ENCODE measurements at places on chromosomes 3 and 15. TPM values are rescaled to one million over a fixed set of nuclear protein-coding genes. Genes with fewer than 3 reads are reported as not detected.

- DNase-seq = no peak
Observed at GRCh38 chr3:84136425-84136824, 822.4 kb upstream of the CADM2 start.

DNA sequence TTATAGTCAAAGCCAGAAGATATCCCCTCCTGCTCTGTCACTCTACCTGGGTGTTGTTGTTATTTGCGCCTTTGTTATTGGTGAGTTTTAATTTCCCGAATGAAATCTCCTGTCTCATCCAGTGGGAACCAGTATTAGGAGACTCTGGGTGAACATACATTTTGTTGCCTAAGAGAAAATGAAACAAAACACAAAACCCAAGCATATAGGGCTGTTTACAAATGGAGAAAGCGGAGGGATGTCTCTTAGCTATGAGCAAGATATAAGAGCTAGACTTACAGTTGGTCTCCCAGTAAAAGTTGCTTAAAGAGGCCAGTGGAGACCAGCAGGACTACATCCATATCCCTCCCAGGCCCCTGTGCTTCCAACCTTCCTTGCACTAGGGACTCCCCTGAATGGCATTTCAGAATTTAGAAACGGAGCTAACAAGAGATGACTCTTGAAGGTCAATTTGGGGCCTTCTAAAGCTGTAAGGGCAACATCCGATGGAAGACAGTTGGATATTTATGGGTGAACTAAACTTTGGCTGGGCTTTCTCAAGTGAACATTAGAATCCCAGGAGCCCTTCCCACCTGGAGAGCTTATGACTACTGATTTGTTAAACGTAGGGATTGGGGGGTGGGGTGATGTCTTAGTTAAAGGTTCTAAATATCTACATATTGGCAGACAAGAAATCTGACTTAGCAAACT lies 2.7 kb downstream of the EOMES start:
- no peak for DNase-seq

- no peak for DNase-seq
Observed at GRCh38 chr3:64638981-64639481, 48.8 kb downstream of the ADAMTS9 start.

- no peak for DNase-seq
Observed at GRCh38 chr3:66376568-66376967, 124.3 kb downstream of the LRIG1 start.

DNA sequence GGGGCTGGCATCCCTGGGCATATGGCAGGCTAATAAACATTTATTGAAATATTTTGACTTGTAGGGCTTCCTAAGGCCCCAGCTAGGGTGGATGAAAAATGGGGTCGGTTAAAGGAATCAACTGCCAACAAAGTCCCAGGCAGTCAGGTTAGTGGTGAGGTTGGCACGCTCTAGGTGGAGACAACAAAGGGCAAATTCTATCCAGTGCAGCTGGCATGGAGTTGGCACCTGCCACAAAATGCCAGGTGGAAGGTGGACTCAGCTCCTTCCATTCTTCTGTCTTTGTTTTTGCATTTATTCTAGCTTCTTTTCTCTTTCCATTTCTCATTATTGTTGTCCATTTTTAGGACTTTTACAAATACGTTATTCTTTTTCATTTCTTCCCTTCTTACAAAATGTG lies 31.0 kb downstream of the LCMT2 start:
- DNase-seq = no peak

GRCh38 chr15:74038707-74039655 lies 43.4 kb downstream of the GOLGA6A start:
- peak; percentile 66 for DNase-seq

DNA sequence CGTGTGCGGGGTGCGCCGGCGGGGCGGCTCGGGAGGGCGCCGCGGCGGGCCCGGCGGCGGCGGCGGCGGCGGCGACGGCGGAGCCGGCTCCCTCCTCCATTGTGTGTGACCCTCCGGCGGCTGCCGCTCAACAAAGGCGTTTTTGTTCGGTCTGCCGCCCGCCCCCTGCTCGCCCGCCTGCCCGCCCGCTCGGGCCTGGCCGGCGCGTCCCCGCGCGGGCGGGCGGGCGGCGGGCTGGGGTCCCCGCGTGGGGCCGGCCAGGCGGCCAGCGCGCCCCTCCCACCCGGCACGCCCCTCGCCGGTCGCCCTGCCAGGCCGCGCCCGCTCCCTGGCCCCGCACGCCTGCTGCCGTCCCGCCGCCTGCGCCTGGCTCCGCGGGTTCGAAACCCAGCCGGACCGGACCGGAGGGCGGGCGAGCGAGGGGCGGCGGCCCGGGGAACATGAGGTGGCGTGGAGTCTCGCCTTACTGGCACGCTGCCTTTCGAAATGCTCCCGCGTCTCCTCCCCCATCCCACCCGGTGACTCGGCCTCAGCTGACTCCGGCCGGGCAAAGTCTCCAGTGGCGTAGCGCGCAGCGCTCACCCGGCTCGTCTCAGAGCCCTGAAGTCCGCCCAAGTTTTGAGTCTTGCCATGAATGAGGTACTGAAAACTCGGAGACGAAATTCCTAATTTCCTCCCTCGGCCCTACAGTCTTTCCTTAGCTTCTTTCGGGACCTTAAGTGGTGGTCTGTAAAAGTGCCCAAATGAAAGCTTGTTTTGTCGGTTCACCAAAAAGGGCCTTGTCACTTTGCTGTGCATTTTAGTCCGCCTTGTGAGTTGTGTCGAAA lies 588 bp downstream of the MAPK6 start:
- DNase-seq = peak; percentile 94

GRCh38 chr3:98763819-98764418 lies 779 bp downstream of the ST3GAL6 start:
- no peak for DNase-seq

- DNase-seq = no peak
Observed at GRCh38 chr3:178802993-178803693, 266.9 kb downstream of the KCNMB2 start.

- DNase-seq = no peak
Observed at GRCh38 chr3:150082898-150083654, 112.4 kb upstream of the PFN2 start.

DNA sequence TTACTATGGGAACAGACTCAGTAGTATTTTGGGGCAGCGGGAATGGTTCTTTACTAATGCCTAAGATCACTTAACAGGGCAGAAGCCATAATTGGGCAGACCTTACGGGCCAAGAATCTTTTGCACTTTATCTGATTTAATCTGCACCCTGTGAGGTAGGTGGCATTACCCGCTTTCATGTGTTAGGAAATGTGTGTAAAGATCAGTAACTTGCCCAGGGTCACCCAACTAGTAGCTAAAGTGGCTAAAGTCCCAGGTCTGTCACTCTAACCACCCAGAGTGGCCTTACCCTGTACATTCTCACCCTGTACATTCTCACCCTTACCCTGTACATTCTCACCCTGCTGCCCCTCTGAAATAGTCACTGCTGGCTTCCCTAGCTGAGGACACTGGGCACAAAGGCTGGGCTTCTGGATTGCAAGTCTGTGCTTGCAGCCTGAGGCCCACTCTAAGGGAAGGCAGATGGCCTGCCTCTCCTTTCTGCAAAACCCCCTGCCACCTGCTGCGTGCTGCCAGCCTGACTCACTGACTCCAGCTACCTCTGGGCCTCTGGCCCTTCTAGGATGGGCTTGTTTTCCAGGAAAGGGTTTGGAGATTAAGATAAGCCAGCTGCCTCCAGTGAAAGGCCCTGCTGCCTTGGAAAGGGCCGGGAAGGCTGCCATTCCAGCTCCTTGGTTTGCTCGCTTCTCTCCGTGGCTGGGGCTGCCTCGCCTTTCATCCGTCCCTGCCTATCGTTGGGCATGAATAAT lies 37.5 kb upstream of the MYZAP start:
- no peak for DNase-seq

GRCh38 chr15:31280046-31280830 lies 46.4 kb upstream of the KLF13 start:
- DNase-seq = peak; percentile 61

- DNase-seq = no peak
Observed at GRCh38 chr3:158658889-158659288, 13.6 kb downstream of the LXN start.

DNA sequence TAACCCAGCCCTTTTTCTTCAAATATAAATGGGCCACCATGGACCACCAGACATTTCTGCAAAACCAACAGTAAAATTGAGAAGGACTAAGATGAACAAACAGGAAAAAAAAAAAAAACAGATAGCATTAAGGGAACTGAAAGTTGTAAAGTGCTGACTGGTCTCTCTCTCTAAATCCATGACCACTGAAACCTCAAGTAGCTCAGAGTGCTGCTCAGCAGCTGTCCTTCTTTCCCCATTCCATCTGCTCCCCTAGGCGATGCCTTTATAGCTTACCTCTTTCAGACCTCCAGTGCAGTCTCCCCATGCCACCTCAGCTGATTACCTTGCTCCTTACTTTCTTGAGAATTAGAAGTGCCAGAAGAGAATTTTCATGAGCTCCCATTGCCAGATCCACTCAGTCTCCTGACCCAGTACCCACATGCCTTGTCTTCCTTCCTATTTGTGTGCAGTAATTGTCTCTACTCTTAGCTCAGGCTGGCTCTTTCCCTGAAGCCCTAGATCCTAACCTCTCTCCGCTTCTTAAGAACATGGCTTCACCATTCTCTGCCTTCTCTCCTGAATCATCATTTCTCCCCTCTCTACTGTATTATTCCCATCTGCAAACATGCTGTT lies 23.9 kb upstream of the XIRP1 start:
- no peak for DNase-seq

GRCh38 chr3:104005815-104006214 lies 1360.9 kb upstream of the ALCAM start:
- DNase-seq = no peak

- DNase-seq = no peak
Observed at GRCh38 chr3:194579091-194579606, 54.1 kb downstream of the TMEM44 start.

GRCh38 chr15:83207009-83207659 lies 489 bp downstream of the HDGFL3 start:
- peak; percentile 70 for DNase-seq

DNA sequence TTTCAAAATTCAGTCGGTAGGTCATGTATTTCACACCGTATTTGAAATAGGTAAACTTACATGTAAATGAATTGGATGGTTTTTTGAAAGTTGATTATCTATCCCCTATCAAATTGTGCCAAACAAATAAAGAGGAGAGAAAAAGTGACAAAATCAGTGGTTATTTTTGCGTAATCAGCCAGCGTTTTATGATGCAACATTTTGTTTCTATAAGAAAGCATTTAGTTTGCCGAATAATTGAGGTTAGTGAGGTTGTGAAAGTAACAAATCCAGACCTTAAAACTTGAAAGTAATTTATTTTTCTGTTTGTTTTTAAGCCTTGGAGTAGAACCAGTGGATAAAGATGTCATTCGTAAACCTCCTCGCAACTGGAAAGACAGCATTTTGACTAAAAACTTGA lies 29.3 kb downstream of the ASTE1 start:
- DNase-seq = no peak

DNA sequence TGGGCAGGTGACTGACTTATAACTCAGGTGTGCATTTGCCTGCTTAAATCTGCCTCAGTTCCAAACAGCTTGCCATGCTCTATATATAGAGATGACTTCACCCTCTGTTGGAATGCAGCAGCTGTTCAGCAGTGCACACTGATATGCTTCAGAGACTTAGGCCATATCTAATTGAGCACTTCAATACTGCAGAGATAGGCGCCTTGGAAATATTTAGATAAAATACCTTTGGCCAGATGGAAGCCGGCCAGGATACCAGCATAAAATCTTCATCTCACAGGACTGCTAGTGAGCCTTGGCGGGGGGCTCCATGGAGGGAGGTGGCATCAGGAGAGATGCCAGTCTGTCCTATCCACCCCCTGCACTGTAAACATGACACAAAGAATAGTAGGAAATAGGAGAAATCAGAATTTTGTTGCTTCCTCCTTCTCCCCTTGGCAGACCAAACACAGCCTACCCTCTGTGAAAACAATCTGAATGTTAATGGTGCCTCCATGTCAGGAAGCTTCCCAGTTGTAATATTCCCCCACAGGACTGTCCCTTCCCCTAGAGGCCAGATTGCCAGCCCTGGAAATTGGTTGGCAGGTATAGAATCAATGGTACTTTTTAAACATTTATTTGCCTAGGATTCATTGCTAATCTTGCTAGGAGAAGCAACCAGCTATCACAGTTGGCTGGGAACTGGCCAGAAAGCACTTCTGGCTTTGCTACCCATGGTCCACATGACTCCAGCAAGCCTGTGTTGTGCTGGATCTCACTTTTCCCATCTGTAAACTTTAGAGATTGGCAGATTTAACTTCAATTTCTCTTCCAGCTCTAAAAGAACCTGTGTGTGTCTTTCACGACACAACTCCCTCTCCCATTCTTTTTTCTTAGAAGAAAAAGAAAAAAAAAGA lies 215.5 kb upstream of the KCNMB2 start:
- DNase-seq = no peak

- DNase-seq = no peak
Observed at GRCh38 chr3:69838696-69839515, 99.6 kb downstream of the MITF start.

- no peak for DNase-seq
Observed at GRCh38 chr3:10925436-10926255, 66.9 kb upstream of the SLC6A1 start.

GRCh38 chr3:10370429-10370828 lies 49.5 kb upstream of the SEC13 start:
- no peak for DNase-seq

DNA sequence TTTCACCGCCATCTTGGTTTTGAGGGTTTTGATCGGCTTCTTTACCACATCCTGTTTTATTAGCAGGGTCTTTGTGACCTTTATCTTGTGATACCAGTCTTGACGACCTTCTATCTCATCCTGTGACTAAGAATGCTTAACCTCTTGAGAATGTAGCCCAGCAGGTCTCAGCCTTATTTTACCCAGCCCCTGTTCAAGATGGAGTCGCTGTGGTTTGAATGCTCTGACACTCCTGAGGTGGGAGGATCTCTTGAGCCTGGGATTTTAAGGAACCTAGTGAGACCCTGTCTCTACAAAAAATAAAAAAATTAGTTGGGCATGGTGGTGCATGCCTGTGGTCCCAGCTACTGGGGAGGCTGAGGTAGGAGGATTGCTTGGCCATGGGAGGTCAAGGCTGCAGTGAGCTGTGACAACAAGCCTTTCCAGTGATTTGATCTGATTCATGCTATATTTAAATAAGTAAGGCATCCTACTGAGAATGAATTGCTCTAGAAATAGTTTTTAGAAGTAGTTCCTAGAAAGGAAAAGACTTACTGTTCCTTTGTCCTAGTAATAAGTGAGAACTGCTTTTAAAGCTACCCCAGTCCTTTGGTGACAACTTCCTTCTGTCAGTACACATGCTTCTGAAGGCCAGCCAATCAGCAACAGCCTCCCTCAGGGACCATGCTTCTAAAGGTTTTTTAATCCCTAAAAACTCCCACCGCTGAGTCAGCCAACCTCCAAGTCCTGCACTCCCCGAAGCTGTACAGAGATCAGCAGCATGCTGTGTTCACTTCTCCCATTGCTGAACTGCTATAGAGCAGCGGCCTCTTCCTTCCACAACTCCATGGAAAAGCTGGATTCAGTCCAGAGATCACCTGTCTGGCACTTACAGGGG lies 9.1 kb upstream of the CEMIP start:
- no peak for DNase-seq

GOLGA8G gene
- total RNA-seq = not detected

SAMMSON gene
- total RNA-seq = 2.2 TPM

KATNBL1 gene
- 34.3 TPM for total RNA-seq

IGSF11 gene
- not detected for total RNA-seq

TM4SF18 gene
- 6.2 TPM for total RNA-seq

ITIH4 gene
- 9.8 TPM for total RNA-seq

UQCC5 gene
- total RNA-seq = not detected

CCR4 gene
- total RNA-seq = 3.1 TPM

GOLGA6B gene
- total RNA-seq = not detected
